ENCODE measurements at places on chromosomes 7 and 10.

DNA sequence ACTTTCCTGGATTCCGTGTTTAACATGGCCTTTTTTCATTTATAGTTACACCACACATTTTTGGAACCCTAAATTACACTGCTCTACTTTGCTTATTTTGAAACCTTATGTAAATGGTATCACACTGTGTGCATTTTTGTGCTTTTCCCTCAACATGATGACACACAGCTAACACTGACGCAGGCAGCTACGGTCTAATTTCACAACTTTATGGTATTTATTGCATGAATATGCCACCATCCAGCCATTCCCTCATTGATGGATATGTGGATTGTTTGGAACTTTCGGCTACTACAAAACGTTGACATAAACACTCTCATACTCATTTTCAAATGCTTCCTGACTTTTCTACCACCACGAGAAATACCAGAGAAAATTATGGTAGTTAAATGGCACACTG lies 6.9 kb downstream of the PAPOLB start:
- no peak for DNase-seq

DNA sequence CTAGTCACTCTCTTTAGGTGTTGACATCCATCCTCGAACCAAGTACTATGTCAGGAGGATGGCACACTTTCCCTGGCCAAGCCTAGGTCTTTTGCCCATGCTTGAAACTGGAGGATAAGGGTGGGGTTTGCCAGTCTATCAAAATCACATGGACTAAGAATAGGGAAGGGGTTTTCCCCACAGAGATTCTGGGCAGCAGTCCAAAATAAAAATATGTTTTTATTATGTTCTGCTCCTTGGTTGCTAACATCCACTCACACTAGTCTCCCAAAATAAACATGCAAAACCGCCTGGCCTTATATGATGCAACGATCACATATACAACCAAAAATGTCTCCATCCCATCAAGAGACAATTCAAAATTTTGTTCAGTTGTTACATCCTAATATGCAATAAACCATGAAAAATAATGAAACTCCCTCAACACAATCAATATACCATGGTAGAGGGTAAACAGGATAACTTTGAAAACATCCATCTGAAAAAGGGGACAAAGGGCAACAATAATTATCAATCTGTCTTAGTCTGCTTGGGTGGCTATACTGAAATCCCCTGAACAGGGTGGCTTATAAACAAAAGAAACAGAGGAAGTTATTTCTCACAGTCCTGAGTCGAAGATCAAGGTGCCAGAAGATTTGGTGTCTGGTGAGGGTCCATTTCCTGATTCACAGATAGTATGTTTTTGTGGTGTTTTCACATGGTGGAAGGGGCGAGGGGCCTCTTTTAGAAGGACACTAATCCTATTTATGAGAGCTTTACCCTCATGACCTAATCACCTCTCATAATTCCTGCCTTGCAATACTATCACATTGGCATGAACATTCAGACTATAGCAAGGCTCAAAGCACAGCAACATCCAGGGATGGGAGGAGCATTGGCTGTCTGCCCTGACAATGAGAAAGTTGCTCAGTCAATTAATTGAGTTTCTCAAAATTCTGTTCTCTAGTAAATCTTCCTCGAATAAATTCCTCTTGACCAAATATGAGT lies 159.3 kb downstream of the ETV1 start:
- DNase-seq, result peak; percentile 97

GRCh38 chr10:601660-601963 lies 87.9 kb downstream of the DIP2C start:
- no peak for DNase-seq

DNA sequence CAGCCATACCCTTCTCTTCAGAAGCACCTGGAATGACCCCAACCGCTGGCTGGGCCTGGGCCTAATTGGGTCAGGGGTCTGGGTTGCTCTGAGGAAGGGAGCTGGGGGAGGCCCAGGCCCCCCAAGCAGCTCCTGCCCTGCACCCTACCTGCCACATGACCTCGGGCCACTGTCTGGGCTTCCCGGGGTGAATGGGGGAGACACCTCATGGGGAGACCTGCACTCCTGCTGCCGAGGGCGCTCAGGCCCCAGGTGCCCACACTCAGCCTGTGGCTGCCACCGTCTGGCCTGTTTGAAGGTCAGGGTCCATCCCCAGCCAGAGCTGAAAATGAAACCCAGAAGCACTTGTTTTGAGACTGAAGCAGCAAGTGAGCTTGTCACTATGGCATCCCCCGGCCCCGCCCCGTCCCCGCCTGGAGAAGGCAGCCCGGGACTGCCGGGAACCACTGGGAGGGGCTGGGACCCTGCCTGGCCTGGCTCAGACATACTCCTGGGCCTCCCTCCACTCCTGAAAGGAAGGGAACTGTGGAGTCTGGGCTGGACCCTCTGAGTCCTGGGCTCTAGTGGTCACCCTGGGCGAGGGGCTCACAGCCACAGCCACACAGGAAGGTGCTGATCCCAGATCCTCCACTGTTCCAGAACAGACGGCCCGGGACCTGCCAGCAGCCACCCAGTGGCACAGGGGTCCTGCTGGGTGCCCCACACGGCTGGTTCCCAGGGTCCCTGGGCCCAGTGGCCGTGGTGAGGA lies 7.4 kb upstream of the MICALL2 start:
- peak; percentile 71 for DNase-seq

DNA sequence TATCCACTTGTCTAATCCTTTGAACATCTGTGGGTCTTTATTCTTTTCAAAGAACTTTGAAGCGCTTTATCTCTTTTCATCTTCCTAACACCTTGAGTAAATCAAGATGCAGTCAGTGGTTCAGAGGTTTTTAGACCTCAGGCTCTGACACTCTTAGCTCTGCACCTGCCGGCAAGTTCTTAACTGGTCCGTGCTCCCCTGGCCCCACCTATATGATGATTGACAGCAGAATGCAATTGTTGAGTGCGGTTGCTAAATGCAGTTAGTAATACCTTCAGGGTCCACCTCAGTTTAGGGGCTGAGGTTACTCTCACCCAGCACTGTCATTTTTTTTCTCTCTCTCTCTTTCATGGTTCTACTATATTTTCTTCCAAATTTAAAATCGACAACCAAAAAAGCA lies 854.2 kb upstream of the AUTS2 start:
- DNase-seq, result no peak

- no peak for DNase-seq
Measured at GRCh38 chr7:43394441-43395130, 188.3 kb upstream of the STK17A start.

GRCh38 chr10:14325325-14325955 lies 5.3 kb downstream of the FRMD4A start:
- peak; percentile 10 for DNase-seq

- peak; percentile 50 for DNase-seq
Measured at GRCh38 chr10:14396411-14397048, 65.8 kb upstream of the FRMD4A start.

- no peak for DNase-seq
Measured at GRCh38 chr7:36469236-36469635, 79.6 kb downstream of the ANLN start.

- DNase-seq, result no peak
Measured at GRCh38 chr7:90681336-90682022, 85.4 kb downstream of the CDK14 start.

DNA sequence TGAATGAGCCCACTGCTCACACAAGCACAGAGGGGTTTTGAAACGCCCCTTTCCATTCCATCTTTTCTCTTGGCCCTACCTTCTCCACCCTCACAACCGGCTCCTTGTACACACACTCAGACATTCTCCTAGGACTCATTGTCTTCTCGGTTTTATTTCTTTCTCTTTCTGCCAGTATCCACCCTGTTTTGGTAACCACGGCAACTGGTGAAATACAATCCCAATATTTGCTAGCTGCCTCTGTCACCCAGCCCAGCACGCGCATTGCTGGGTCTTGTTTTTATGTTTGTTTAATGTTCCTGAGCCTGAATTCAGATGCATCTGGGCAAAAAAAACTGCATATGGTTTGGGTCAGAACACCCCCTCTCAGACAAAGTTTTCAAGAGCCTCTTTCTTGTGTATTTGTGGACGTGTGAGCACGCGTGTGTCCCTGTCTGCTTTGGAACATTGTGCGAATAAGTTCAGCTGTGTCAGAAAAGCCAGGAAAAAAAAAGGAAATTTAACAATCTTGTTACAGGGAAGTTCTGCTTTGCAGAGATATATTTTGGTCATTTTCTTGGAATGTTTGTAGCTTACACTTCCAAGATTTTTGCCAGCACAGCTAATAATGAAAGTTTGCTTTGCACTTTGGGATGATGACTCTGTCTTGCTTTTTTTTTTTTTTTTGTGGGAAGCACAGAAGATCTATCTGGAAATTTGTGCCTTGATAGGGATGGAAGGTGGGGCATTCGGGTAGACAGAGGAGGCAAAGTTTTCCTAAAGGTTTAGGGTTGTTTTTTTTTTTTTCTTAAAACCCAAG lies 225.9 kb downstream of the TRIL start:
- DNase-seq, result peak; percentile 65

DNA sequence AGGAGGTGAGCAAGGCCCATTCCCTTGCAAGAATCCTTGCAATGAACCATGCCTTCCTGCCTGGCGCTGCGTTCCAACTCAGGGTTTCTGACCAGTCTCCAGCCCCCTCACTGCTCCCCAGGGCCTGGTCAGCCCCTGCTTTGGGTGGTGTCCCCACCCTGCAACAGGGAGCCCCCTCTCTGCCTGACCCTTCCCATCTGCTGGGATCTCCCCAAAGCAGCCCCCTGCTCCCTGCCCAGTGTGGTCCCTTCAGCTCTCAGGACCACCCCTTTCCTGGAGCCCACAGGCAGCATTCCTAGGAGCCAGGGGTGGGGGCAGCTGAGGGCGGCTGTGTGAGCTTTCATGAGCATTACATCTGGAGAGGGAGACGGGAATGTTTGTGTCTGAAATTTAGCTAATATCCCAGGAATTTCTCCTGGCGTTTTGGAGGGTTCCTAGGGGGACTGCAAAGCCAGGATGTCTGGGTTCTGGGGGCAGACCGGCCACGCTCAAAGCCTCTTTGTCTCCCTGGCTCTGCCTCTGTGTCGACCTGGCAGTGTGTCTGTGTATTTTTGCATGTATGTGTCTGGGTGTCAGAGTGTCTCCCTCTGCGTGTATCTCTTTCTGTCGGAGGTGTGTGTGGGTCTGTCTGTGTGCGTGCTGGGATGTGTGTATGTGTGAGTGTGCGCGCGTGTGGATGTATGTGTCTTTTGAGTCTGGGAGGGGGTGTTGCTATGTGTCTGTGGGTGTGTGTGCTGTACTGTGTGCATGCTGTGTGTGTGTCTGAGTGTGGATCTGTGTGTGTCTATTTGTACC lies 300.5 kb upstream of the ZMIZ1 start:
- no peak for DNase-seq

DNA sequence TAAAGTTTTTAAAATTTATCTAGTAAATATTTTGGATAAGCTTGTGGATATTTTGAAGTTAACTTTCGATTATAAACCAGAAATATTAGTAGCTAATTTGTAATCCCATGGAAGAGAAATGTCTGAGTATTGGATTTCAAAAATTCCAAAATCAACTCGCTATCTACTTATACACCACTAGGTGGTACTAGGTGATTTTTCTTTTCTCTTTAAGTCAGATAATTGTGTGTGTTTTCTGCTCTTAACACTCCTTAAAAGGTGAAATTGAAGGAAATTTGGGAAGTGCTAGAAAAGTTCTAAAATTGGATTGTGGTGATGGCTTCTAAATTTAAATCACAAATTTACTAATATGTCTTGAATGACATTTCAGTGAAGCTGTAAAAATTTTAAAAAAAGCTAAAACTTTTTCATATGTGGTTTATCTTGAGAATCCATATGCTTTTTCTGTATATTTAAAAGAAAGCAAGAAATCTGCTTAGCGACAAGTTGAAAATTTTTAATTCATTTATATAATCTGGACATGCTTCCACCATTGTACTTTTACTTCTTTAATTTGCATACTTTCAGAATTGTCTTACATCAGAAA lies 90.2 kb downstream of the IPMK start:
- DNase-seq, result peak; percentile 65

- DNase-seq, result peak; percentile 66
Measured at GRCh38 chr7:155961241-155962190, 149.3 kb upstream of the SHH start.

GRCh38 chr7:133828906-133829305 lies 298.2 kb upstream of the LRGUK start:
- DNase-seq, result no peak

- no peak for DNase-seq
Measured at GRCh38 chr10:73810358-73810734, 1.1 kb downstream of the NDST2 start.

DNA sequence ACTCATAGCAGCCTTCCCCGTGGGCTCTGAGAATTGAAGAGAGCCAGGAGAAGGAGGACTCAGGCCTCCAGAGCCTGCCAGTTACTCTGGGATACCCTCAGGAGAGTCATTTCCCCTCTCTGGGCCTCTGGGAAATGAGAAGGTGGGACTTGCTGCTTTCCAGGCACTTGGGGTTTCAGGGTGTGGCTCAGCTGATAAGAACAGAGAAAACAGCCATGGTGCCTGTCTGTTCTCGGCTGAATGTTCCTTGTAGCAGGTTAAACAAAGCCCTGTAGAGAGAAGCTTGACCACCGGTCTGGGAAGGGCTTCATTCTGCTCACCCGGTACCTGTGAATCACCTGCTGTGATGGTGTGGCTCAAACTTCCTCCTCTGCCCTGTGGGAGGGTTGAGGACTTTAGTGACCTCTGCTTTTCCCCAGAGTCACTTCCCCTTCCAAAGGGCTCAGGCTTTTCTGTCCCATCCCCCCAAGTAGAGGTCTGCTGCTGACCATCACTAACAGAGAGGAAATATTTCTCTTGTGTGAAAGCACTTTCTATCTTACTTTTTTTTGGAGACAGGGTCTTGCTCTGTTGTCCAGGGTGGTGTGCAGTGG lies 212.4 kb upstream of the GALNT17 start:
- DNase-seq, result no peak

- no peak for DNase-seq
Measured at GRCh38 chr7:8228766-8229674, 32.9 kb downstream of the ICA1 start.

GRCh38 chr10:3123571-3124411 lies 48.8 kb downstream of the PITRM1 start:
- no peak for DNase-seq

DNA sequence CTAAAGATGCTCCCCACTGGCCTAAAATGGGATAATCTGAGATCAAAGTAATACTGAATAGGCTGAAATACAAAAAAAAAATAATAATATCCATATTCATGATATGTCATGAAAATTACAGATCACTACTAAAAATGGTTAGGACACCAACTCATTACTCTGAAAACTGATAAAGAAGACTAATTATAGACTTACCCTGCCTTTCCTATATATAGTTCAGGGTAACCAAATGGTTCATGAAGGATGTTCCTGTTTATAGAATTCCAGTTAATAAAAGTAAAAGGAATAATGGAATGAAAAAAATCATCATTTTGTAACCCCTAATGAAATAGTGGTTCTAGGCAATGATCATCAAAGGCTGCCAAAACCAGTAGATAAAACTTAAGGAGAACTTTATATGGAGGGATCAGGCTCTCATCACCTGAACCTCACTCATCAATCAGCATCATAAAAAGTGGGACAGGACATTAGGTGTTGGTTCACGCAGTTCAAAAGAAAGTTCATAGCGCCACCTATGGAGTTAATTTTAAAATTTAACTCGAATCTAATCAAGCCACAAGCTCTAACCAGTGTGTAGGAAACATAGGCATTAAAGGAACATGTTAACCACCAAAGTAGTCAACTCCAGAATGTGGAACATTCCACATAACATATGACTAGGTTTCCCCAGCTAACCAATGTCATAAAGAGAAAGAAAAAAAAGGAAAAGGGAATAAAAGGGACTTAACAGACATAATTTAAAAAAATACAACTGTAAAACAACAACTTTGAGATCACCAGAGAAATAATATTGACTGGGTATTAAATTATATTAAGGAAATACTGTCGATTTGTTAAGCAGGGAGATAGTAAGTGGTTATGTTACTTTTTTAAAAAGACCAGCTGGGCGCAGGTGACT lies 35.7 kb downstream of the P4HA1 start:
- DNase-seq, result peak; percentile 47

Data from cardiac fibroblast (primary cell).